Esophagus squamous epithelium (tissue), 5 donors: ENCODE measurements at places on chromosomes 11 and 22.

GRCh38 chr11:62909107-62909894, 11.9 kb downstream of the CHRM1 start:
- no peak for DNase-seq

GRCh38 chr11:133907216-133907615, 49.6 kb downstream of the IGSF9B start:
- no peak for DNase-seq

DNA sequence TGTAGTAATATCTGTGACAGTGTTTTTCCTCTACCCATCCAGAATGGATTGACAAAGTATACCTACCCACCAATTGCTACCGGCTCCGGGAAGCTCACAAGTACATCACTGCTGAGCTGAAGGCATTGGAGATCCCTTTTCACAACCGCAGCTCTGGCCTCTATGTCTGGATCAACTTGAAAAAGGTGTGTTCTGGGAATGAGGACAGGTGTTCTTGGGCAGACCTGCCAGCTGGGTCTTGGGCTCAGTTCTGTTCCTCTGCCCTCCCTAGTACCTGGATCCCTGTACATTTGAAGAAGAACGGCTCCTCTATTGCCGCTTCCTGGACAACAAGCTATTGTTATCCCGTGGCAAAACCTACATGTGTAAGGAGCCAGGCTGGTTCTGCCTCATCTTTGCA, 7.8 kb upstream of the ACCS start:
- DNase-seq, result no peak

DNA sequence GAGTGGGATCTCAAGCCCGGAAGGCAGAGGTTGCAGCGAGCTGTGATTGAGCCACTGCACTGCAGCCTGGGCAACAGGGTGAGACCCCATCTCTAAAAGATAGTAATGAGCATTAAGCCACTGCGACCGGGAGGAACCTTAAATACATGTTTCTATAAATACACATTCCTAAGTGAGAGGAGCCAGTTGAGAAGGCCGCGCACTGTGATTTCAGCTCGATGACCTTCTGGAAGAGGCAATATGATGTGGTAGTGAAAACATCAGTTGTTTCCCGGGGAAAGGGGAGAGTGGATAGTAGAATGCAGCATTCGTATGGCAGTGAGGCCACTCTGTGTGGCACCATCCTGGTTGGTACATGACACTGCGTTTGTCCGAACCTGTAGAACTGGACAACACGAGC, 18.0 kb downstream of the PTDSS2 start:
- no peak for DNase-seq

GRCh38 chr11:63621071-63621470, 6.8 kb upstream of the PLAAT3 start:
- DNase-seq, result no peak

DNA sequence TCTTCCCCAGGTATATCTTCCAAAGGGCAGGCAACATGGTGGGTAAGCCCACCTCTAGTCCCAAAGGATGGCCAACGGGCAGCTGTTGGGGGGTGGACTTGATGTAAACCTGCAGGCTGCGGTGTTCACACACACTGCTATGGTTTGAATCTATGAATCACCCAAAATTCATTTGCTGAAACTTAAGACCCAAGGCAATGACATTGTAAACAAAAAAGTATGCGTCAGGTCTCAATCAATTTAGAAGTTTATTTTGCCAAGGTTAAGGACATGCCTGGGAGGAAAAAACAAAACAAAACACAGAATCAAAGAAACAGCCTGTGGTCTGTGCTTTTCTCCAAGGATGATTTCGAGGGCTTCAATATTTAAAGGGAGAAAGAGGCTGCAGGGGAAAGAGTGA, 18.3 kb downstream of the RCN1 start:
- no peak for DNase-seq

- no peak for DNase-seq
These were observed 66.2 kb downstream of the THAP12 start for GRCh38 chr11:76314741-76315090.

- no peak for DNase-seq
These were observed 62.2 kb upstream of the FDX1 start for GRCh38 chr11:110367571-110367970.

- no peak for DNase-seq
These were observed 28.3 kb downstream of the ACER3 start for GRCh38 chr11:76888989-76889388.

- no peak for DNase-seq
These were observed 15.2 kb upstream of the PLAAT3 start for GRCh38 chr11:63629426-63629825.

GRCh38 chr11:120657306-120658070, 145.9 kb downstream of the GRIK4 start:
- no peak for DNase-seq

DNA sequence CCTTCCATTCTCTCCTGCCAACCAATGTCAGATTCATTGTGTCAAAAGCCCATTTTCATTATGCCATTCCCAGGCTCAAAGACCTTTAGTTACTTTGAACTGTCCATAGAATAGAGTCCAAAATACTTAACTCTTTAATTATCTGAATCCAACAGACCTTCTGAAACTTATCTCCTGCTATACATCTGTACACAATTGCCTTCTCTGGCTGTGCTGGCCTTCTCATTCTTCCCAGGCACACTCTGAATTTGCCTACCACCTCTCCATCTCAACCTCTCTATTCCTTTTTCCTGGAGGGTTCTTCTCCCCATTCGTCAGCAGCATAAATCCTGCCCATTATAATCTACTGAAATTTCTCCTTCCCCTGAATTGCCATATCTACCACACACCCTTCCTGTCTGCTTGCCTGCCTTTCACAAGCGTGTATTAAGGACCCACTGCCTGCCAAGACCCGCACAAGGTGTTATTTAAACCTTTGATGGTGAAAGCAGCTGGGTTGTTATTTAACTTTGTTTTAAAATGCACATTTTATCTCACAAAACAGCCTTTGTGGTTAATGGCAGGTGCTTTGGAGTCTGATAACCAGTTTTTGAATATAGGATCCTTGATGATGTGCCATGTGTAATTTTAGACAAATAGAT, 125.9 kb downstream of the CCDC81 start:
- no peak for DNase-seq

DNA sequence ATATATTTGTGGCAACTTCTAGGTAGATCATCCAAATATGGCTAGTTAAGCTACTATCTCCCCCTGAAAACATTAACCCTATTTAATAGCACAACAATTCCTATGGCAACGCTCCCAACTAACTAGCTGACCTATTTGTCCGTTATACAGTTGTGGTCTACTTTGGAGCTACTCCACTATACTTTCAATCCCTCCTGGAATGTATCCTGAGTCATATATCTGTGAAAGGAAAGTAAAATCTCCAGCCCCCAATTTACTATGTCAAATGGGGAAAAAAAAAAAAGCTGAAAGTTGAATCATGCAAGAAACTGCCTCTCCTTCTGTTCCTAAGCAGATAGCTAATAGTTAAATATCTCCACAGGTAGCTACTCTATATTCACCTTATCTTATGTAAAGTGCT, 128.5 kb downstream of the CD44 start:
- no peak for DNase-seq
